Smooth muscle cell of bladder (primary cell): ENCODE measurements at places on chromosomes 6 and 20. TPM values are rescaled to one million over a fixed set of nuclear protein-coding genes. Genes with fewer than 3 reads are reported as not detected.

The COL9A3 gene
- total RNA-seq, result 0.57 and 0.74 TPM in 2 replicates

The TGM3 gene
- total RNA-seq, result 0.18 TPM in 1 of 2 replicates, not detected in the other

The OR2H1 gene
- total RNA-seq, result 0.14 TPM in 1 of 2 replicates, not detected in the other

The LAMA4 gene
- 385 and 421 TPM in 2 replicates for total RNA-seq

The LINC00237 gene
- total RNA-seq, result not detected in 2 replicates

The GNMT gene
- not detected in 2 replicates for total RNA-seq

The SLC17A1 gene
- not detected in 2 replicates for total RNA-seq

The MDN1 gene
- total RNA-seq, result 14.6 and 20.2 TPM in 2 replicates

The TCP11 gene
- total RNA-seq, result 0.14 TPM in 1 of 2 replicates, not detected in the other
